Pancreas (tissue), 10 donors: ENCODE measurements at places on chromosomes 4 and X. TPM values are rescaled to one million over a fixed set of nuclear protein-coding genes. Genes with fewer than 3 reads are reported as not detected.

DNA sequence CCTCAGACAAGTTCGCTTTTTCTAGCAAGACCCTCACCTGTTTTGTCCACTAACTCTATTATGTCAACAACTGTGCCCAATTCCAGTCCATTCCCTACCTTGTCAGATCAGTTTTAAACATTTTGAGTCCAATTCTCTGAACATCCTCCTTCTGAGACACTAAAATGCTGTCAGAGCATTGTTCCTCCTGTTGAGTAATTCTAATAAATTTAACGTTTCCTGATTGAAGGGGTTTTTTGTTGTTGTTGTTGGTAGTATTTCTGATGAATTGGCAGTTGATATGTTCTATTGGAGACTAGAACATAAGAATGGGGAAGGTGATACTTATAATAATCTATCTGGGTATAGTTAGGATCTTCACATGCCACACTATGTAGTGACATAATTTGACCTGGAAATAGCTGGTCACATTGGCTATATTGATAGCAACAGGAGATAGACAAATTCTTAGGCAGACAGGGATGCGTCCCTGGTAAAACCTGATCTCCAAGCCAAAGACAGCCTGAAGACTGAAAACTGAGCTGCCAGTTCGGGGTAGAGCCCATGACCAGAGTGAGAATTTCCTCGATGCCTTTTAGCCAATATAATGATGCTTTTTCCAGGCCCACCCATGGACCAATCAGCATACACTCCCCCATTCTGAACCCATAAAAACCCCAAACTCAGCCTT, 12.4 kb upstream of the CXCL2 start:
- DNase-seq = no peak
- H3K4me1 ChIP-seq = peaks cover 42% of the 10 kb centered on the region
- no peaks in the 10 kb centered on the region for H3K36me3 ChIP-seq
- H3K27ac ChIP-seq = no peak overlapping the region

GRCh38 chr4:158020734-158021346, 152.0 kb downstream of the GASK1B start:
- DNase-seq = no peak
- H3K4me3 ChIP-seq = no peak overlapping the region
- H3K27ac ChIP-seq = no peak overlapping the region
- H3K36me3 ChIP-seq = no peaks in the 10 kb centered on the region
- H3K4me1 ChIP-seq = peaks cover 12% of the 10 kb centered on the region

DNA sequence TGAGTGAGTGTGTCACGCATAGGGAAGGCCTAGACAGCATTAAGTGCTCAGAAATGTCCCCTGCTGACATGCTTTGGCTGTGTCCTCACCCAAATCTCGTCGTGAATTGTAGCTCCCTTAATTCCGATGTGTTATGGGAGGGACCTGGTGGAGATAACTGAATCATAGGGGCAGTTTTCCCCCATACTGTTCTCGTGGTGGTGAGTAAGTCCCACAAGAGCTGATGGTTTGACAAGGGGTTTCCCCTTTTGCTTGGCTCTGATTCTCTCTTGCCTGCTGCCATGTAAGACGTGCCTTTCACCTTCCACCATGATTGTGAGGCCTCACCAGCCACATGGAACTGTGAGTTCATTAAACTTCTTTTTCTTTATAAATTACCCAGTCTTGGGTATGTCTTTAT, 78.0 kb downstream of the NSUN7 start:
- DNase-seq = no peak
- no peaks in the 10 kb centered on the region for H3K36me3 ChIP-seq
- no peak overlapping the region for H3K4me3 ChIP-seq
- no peaks in the 10 kb centered on the region for H3K4me1 ChIP-seq
- H3K27me3 ChIP-seq = no peaks in the 10 kb centered on the region

DNA sequence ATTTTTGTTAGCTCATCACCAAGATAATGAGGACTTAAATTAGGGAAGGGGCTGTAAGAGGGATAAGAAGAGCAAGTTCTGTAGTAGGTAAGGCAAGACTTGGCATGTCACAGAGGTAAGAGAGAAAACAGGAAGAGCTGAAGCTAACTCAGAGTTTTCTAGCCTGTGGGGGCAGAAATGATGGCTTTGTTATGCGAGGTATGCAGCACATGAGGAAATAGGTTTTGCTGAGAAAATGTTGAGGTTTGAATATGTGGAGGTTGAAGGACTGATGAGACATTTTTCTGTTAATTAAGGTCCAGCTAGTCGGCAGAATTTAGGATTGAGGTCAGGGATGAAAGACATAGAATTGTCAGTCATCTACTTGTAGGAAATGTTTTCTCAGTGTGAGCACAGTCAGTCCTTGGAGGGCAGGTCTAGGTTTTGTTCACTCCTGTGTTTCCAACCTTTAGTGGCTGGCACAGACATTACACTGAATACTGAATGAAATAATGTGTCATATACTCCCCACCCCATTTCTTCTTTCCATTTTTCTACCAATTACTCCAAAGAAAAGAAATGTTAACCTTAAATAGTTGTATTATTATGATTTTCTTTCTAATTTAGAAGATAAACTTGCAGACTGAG, 154.0 kb upstream of the AADAT start:
- no peaks in the 10 kb centered on the region for H3K4me1 ChIP-seq
- H3K27me3 ChIP-seq = no peaks in the 10 kb centered on the region
- H3K36me3 ChIP-seq = no peaks in the 10 kb centered on the region
- no peak overlapping the region for H3K27ac ChIP-seq
- no peak overlapping the region for H3K4me3 ChIP-seq

- H3K36me3 ChIP-seq = no peaks in the 10 kb centered on the region
- no peaks in the 10 kb centered on the region for H3K27me3 ChIP-seq
- DNase-seq = no peak
- H3K4me1 ChIP-seq = no peaks in the 10 kb centered on the region
- no peak overlapping the region for H3K4me3 ChIP-seq
Observed at GRCh38 chr4:127425851-127426250, 206.9 kb upstream of the INTU start.

DNA sequence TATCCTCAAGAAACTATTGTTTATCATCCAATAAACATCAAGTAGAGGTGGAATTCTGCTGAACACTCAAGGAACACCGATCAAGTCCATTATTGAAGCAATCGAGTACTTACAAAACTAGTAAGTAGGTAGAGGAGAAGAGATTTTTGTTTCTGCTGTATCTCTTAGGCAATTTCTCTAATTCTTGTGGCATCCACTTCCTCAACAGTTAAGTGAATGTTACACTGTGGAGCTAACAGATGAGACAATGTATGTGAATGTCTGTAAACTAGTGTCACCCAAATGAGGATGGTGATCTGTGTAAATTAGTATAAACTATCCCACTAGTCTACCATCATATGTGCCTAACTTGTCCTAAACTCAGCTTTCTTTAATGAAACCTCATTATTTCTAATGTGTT, 261.6 kb downstream of the ARHGAP24 start:
- H3K4me3 ChIP-seq = no peak overlapping the region
- no peaks in the 10 kb centered on the region for H3K36me3 ChIP-seq
- H3K4me1 ChIP-seq = peaks cover 43% of the 10 kb centered on the region
- H3K27me3 ChIP-seq = no peaks in the 10 kb centered on the region

- H3K4me1 ChIP-seq = no peaks in the 10 kb centered on the region
- no peaks in the 10 kb centered on the region for H3K27me3 ChIP-seq
- peak overlapping the region; percentile 63 for H3K4me3 ChIP-seq
- DNase-seq = no peak
- H3K27ac ChIP-seq = peak overlapping the region; percentile 86
Observed at GRCh38 chrX:16711893-16712547, 449 bp downstream of the CTPS2 start.

- no peaks in the 10 kb centered on the region for H3K27me3 ChIP-seq
- H3K27ac ChIP-seq = no peak overlapping the region
- peak; percentile 40 for DNase-seq
- peaks cover 6% of the 10 kb centered on the region for H3K4me1 ChIP-seq
- H3K36me3 ChIP-seq = no peaks in the 10 kb centered on the region
Observed at GRCh38 chr4:158170691-158171561, 1.9 kb downstream of the GASK1B start.

DNA sequence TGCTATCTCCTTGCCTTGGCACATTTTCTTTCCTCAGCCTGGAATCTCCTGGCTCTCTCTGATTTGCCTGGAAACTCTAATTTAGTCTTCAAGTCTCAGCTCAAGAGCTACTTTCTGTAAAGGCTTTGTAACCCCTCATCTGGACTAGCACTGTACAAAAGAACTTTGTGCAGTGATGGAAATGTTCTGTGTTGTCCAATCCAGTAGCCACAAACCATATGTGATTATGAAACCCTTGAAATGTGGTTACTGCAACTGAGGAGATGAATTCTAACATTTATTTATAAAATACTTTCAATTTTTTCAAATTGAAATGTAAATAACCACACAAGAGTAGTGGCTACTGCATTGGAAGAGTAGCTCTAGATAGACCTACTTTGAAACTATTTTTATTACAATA, 66.6 kb upstream of the HS3ST1 start:
- H3K36me3 ChIP-seq = no peaks in the 10 kb centered on the region
- H3K4me3 ChIP-seq = no peak overlapping the region
- H3K27me3 ChIP-seq = no peaks in the 10 kb centered on the region
- no peaks in the 10 kb centered on the region for H3K4me1 ChIP-seq
- no peak for DNase-seq

GRCh38 chr4:118941149-118941548, 52.5 kb downstream of the SYNPO2 start:
- no peak overlapping the region for H3K4me3 ChIP-seq
- no peaks in the 10 kb centered on the region for H3K36me3 ChIP-seq
- H3K27me3 ChIP-seq = no peaks in the 10 kb centered on the region
- DNase-seq = no peak
- no peaks in the 10 kb centered on the region for H3K4me1 ChIP-seq
- H3K27ac ChIP-seq = no peak overlapping the region

- H3K27me3 ChIP-seq = no peaks in the 10 kb centered on the region
- no peak for DNase-seq
- H3K4me1 ChIP-seq = peaks cover 8% of the 10 kb centered on the region
- H3K36me3 ChIP-seq = no peaks in the 10 kb centered on the region
- no peak overlapping the region for H3K27ac ChIP-seq
Observed at GRCh38 chr4:80077639-80078038, 4.6 kb upstream of the ANTXR2 start.

GRCh38 chrX:130172127-130172845, 524 bp downstream of the RAB33A start:
- peak overlapping the region; percentile 20 for H3K4me3 ChIP-seq
- H3K4me1 ChIP-seq = no peaks in the 10 kb centered on the region
- no peaks in the 10 kb centered on the region for H3K36me3 ChIP-seq

GRCh38 chrX:132426695-132427281, 62.0 kb downstream of the MBNL3 start:
- no peak overlapping the region for H3K4me3 ChIP-seq
- no peaks in the 10 kb centered on the region for H3K4me1 ChIP-seq
- no peak for DNase-seq
- H3K27me3 ChIP-seq = no peaks in the 10 kb centered on the region

DNA sequence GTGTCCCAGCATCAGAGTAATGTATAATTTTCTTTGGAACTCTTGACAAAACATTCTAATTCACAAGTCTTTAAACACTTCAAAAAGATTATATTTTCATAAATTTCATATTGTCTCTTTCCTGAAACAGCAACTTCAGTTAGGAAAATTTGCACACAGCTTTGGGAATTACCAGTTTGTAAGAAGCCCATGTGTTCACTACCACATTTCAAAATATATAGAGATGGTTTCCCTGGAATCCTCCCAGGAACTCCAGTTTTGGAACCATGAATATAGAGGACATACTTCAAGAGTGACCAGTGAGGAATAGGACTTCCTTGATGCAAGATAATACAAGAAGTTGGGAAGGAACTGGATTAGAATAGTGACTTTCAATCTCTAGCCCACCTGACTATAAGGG, 28.7 kb upstream of the HPGDS start:
- no peak for DNase-seq
- H3K36me3 ChIP-seq = no peaks in the 10 kb centered on the region
- no peaks in the 10 kb centered on the region for H3K4me1 ChIP-seq
- no peaks in the 10 kb centered on the region for H3K27me3 ChIP-seq

DNA sequence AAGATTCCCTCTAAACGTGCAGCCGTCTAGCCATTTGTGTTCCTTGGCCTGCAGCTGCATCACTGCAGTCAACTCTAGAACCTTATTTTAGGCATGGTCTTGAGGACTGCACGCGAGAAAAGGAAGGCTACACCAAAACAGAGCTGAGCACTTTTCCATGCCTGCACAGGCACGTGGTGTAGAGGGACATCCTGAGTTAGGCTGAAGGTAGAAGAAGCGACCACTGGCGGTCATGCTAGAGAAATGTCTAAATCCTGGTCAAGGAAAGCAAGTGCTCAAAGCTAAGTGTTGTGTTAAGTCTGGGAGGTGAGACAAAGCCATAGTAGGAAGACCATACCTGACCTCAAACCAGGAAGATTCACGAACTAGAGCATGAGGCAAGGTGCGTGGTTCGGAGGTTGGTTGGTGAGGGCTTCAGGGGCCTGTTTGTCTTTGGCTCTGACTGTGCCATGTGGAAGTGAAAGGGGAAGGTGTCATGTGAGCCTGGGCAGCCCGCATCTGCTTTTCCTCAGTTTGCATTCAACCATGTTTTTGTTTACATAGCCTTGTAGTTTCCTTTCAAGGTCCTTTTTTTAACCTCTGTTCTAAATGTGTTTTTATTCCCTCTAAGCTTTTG, 203.8 kb downstream of the AASDH start:
- no peak overlapping the region for H3K4me3 ChIP-seq
- no peaks in the 10 kb centered on the region for H3K27me3 ChIP-seq
- H3K27ac ChIP-seq = no peak overlapping the region
- no peaks in the 10 kb centered on the region for H3K4me1 ChIP-seq
- DNase-seq = no peak
- no peaks in the 10 kb centered on the region for H3K36me3 ChIP-seq

DNA sequence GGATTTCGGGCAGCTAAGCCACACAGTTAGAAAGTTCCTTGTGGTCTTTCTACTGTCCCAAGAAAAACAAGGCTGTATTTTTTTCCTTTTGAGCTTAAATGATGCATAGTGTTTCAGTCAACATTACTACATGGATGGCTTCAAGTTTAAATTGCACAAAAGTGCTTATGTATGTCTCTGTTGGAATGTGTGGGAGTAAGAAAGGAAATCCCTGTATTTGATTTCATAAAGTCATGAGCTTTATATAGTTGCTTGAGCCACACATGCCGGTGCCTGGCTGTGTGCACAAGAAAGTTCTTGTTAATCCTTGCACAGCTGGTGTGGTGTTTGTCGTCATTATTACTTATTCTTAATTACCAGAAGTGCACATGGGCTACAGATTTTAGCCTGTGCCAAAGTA, 262.2 kb downstream of the ARHGAP10 start:
- no peaks in the 10 kb centered on the region for H3K4me1 ChIP-seq
- no peak overlapping the region for H3K4me3 ChIP-seq

- no peak overlapping the region for H3K27ac ChIP-seq
- H3K4me3 ChIP-seq = no peak overlapping the region
- H3K27me3 ChIP-seq = no peaks in the 10 kb centered on the region
- H3K4me1 ChIP-seq = no peaks in the 10 kb centered on the region
Observed at GRCh38 chrX:14675500-14675899, 146.2 kb downstream of the GLRA2 start.

GRIA3 gene
- polyA plus RNA-seq = 11.8 TPM

ZBED1 gene
- polyA plus RNA-seq = 16.2 TPM

PHKA1 gene
- polyA plus RNA-seq = 3.5 TPM

GLRB gene
- polyA plus RNA-seq = 4.1 TPM

SLC25A43 gene
- 3.7 TPM for polyA plus RNA-seq

ADH1C gene
- 8.7 TPM for polyA plus RNA-seq

SEL1L3 gene
- 18.4 TPM for polyA plus RNA-seq

PPBP gene
- polyA plus RNA-seq = not detected
